ENCODE measurements at places on chromosomes 1 and 21.

DNA sequence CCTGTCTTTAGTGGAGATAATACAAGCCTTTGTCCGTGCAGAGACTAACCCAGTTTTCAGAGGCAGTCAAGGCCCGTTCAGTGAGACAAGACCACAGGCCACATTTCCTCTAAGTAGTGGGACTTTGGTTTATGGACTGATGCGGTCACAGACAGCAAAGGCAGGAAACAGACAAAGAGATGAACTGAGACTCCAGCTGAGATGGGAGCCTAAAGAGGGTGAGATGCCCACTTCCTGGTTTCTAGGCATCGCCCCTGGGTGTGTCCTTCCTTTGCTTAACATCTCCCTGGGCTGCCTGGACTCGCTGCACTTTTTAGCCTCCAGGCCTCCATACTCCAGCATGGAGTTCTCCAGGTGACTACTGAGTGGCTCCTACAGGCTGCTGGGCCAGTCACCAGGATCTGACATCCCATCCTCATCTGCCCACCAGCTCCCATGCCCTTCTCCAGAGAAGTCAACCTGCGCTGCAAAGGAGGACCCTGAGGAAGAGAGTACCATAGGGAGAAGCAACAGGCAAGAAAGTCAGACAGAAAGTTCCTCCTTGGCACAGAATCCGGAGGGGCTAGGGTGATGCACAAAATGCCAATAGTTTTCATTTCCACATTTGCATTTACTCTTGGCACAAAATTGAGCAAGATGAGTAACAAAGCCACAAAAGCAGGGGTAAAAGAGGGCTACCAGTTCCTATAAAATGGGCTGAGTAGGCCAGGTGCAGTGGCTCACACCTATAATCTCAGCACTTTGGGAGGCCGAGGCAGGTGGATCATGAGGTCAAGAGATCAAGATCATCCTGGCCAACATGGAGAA, 15.1 kb downstream of the THEMIS2 start:
- DNase-seq, result peak; percentile 31

- DNase-seq, result no peak
These were observed 105.9 kb downstream of the ETS2 start for GRCh38 chr21:38911484-38912101.

DNA sequence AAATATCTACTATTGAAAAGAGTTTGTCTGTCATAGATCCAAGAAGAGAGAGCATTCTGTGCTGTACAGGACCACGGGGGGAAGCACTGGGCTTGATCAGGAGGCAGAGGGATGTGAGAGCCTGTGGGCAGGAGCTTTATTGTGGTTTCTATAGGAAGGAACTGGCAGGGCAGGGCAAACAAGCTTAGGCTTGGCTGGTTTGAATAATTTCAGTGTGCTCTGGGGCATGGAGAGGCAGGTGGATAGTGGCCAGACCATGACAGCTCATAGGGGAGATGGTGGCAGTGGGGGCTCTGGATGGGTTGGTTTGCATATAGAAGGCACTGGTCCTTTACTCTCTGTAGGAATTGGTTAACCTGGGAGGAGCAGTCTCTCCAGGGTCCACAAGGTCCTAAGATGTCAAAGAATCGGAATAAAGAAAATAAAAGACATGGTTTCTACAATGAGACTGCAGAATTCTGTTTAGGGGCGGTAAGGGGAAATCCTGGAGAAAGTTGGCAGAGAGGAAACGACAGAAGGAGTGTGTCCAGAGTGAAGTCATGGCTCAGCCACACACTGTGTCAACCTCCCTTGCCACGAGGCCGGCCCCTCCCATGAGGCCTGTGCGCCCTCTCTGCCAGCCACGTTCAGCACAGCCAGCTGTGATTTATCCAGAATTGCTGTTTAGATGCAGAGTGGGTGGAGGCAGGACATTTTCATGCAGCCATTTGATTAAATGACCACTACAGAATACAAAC, 81.7 kb upstream of the PGBD5 start:
- no peak for DNase-seq

DNA sequence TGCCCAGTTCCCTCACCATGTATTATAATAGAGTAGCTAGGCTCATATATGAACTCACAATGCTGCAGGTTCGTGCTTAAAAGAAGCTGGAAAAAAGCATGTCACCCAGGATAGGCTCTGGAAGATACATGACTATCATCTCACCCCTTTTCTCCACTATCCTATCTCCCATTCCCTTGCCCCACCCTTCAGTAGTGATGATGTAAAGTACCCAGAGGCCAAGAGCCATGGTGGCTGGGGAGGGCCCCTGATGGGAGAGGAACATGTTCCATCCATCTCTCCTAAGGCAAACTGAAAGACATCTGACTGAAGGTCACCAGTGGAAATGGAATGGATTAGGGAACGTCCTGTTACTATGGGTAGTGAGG, 20.3 kb upstream of the RBBP5 start:
- no peak for DNase-seq

- no peak for DNase-seq
These were observed 12.1 kb upstream of the NDC1 start for GRCh38 chr1:53850082-53850673.

DNA sequence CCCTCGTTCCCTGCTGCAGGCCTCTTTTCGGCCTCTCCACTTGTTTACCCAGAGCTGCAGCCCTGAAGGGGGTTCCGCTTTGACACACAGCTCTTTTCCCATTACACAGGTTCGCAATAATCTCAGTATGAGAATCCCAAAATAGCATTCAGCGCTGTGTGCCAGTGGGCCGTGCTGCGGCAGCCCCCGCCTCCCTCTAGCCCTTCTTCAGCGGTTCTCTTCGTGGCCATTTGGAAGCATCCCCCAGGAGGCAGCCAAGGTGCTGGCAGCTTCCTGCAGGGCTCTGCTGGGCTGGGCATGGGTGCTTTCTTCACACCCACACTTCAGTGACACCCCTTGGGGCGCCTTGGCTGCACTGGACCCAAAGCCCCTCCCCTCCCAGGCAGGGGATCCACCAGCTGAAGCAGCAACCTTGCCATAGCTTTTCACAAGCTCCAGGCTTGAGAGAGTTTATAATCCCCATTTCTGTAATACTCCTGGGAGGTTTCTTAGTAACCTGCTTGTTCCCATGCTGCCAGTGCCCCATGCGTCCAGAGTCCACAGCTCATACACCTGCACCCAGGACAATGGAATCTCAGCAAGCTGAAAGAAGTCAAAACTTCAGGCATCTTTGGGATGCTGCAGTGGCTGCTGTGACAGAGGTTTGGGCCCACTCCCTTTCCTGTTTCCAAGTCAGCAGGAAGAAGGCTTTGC, 8.1 kb downstream of the NCF2 start:
- DNase-seq, result no peak

DNA sequence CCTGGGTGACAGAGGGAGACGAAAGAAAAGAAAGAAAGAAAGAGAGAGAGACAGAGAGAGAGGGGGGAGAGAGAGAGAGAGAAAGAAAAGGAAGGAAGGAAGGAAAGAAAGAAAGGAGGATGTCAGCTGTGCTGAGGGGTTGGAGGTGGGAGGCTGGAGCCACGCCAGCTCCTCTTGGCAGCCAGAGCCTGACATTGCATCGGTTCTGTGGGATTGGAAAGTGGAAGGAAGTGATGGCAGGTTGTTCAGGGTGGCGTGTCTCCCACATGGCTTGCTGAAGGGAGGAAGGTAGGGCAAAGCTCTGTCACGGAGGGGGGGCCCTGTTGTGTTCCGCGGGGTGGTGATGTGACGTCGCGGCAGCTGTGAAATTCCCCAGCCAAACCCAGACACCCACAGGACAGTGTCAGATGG, 30.7 kb downstream of the EIF2D start:
- DNase-seq, result peak; percentile 74

- no peak for DNase-seq
These were observed 71.9 kb downstream of the NAV1 start for GRCh38 chr1:201610858-201611257.

- DNase-seq, result no peak
These were observed 3.3 kb upstream of the BRWD1 start for GRCh38 chr21:39316729-39317128.

GRCh38 chr21:16767201-16767600, 745.6 kb upstream of the CXADR start:
- DNase-seq, result no peak

DNA sequence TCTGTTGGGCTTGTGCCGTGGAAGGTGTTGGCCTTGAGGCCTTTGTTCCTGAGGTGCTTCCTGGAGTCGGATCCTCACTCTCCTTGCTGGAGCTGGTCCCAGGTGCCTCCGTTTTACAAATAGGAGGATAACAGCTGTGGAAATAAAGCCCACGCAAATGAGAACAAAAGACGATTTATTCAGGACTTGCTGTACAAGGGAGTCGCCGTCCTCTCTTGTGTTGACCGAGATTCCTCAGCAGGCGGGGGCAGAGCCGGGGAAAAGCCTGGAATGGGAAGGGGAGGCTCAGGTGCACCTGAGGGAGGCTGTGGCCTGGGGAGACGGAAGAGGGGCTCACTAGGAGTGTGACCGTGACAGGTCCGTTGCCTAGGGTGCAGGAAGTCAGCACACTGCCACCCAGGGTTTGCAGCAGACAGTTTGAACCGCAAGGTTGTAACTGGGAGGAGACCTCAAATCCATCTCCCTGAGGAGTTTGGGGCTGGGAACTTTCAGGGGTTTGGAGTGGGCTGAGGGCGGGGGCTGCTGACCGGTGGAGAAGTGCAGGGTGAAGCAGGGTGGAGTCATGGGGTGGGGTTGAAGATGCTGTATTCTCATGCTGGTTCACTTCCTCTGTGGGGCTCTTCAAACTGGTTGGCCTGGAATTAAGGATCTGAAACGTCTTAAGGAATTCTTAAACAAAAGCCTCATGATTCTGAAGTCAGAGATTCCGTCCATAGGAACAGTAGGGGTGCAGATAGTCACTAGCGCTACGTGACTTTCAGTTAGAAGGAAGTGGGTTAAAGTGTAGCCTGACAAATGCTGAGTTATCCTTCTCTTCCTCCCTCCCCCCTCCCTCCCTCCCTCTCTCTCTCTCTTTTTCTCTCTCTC, 2.6 kb upstream of the CSTB start:
- no peak for DNase-seq

DNA sequence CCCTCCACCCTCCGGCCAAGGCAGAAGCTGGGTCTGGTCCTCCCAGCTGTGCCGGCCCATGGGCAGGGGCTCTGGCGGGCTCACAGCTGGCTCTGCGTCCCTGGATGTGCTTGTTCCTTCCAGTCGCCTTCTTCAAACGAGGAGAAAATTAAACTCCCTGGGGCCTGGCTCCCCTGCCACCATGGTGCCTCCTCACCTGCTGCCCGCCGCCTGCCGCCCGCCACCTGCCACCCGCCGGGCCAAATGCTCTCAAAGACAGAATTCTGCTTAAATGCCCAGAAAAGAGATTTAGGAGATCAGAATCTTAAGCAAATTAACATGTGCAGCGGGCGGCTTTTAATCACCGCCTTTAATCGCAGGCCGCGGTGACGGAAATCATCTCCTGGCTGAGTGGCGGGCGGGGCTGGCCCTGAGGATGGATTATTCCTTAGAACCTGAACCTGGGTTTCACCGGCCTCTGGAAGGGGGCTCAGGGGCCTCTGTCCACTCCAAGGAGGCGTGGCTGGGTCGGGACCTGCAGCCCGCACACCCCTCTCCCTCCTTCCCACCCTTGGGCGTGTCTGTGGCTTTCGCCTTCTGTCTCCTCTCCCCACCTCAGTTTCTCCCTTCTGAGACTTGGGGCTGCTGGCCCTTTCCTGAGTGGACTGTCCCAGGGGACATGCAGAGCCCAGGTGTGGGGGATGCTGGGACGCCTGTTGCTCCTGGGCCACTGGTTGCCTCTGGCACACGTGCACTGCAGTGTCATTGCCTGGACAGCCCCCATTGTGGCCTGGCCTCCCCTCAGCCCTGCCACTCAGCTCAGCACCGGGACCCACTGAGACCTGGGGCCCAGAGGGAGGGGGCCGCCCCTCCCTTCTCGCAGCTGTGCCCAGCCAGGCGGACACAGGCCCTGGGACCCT, 10.5 kb upstream of the PLCH2 start:
- no peak for DNase-seq

GRCh38 chr1:155760751-155761475, 72.0 kb downstream of the DAP3 start:
- DNase-seq, result no peak

GRCh38 chr1:2204415-2205190, 10.0 kb upstream of the FAAP20 start:
- peak; percentile 72 for DNase-seq

GRCh38 chr1:241240069-241240468, 116.9 kb downstream of the RGS7 start:
- no peak for DNase-seq

DNA sequence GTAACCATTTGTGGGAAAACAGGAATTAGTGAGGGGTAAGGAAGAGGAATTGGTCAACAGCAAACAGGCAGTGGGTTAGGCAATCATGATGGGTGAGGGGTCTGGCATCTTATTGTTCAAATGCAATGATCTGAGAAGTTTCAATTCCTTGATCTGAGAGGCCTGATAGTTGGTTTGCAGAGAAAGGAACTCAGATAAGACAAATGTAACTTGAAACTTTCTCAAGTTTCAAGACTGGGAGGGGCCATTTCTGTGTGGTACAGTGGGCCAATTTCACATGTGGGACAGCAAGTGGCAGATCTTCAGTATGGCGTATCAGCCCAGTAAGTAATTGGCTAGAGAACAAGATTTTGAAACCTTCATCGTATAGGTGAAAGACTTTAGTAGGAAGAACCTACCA, 102.5 kb downstream of the XPR1 start:
- no peak for DNase-seq

GRCh38 chr1:61993331-61993961, 201.2 kb upstream of the L1TD1 start:
- DNase-seq, result no peak

- no peak for DNase-seq
These were observed 389.8 kb downstream of the VAV3 start for GRCh38 chr1:107575226-107575625.

- no peak for DNase-seq
These were observed 74.9 kb downstream of the CCDC18 start for GRCh38 chr1:93255222-93256079.

- DNase-seq, result no peak
These were observed at the start of gene DENND2C for GRCh38 chr1:114669562-114670082. TSS of gene DENND2C (minus strand) at chr1:114670049. CDS start at chr1:114625984, 44,065 bp downstream.

- DNase-seq, result no peak
These were observed 704 bp downstream of the WDR4 start for GRCh38 chr21:42878678-42878992.

DNA sequence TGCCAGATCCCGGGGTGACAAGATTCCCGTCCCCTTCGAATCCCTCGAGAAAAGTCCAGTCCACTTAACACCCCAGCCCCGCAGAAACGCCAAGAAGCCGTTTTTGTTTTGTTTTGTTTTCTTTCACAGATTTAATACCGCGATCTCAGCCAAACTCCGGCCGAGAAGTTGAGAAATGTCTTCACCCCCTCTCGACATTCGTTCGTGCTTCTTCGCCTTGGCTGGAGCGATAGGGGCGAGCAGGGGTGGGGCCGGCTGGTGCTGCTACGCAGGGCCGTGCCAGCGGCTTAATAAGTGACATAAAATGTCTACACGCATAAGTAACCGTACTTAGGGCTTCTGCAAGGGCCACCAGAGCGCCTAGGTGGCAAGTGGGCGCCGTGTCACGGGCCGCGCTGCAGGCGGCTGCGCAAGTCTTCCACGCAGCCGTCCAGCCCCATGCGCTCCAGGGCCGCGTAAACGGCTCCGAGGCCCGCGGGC, 4.9 kb downstream of the TNFRSF25 start:
- DNase-seq, result no peak

GRCh38 chr1:35215346-35215745, 22.4 kb upstream of the SFPQ start:
- DNase-seq, result no peak

GRCh38 chr1:228456252-228457016, 30.7 kb upstream of the RNF187 start:
- DNase-seq, result no peak

All from activated naive CD4-positive, alpha-beta T cell treated with Interleukin-2 at 50 U/mL for 16 hours (primary cell).